ENCODE measurements at places on chromosomes 16 and 17.

DNA sequence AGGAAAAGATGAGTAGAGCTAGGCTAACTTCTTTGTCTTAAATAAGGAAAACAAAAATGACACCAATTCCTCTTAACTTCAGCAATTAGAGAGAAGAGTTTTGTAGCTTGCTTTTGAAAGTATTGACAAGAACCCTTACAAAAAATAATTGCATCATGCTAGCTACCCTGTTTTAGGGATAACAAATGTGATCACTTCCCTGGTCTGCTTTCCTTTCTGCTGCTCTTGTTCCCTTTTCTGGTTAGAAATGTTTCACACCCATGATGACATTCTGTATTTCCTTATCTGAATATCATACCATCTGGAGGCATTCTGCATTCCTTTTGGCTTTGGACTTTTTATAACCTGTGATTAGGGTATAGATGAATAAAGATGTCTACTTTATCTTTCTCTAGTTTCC is 9.9 kb upstream of the SMIM36 start:
- no peak for DNase-seq

DNA sequence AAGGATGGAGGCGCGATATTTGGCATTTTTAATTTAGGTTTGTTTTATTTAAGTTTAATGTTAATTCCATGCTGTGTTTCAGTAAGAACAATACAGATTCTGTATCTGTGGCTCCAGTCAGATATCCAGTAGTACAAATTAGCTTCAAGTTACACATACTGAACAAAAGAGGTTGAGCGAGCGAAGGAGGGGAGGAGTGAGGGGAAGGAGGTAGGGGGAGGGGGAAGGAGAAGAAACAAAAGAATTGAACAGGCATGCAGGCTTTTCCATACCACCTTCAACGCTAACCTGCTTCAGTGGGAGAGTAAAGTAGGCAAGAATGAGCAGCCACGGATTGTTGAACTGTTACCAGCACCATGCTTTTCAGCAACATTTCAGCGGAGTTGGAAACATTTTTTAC is 55.5 kb downstream of the YWHAE start:
- DNase-seq = no peak

- DNase-seq = no peak
These were observed 4.4 kb upstream of the CYB561 start for GRCh38 chr17:63450551-63450950.

GRCh38 chr16:67384778-67385510 is 8.4 kb downstream of the TPPP3 start:
- no peak for DNase-seq

- no peak for DNase-seq
These were observed 2.4 kb downstream of the TBC1D24 start for GRCh38 chr16:2477327-2477726.

DNA sequence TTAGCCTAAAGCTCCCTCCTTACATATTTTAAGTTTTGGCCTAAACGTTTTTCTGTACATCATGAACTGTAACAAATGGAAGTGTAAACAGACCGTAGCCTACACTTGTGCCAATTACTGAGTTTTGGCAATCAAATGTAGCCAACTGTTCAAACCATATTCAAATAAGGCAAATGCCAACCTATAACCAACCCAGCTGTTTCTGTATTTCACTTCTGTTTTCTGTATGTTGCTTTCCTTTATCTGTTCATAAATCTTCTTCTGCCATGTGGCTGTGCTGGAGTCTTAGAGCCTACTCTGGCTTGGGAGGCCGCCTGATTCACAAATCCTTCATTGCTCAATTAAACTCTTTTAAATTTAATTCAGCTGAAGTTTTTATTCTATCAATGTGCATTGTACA is 6.9 kb upstream of the C16orf78 start:
- DNase-seq = no peak

- no peak for DNase-seq
These were observed 60.0 kb upstream of the MPHOSPH6 start for GRCh38 chr16:82229800-82230619.

DNA sequence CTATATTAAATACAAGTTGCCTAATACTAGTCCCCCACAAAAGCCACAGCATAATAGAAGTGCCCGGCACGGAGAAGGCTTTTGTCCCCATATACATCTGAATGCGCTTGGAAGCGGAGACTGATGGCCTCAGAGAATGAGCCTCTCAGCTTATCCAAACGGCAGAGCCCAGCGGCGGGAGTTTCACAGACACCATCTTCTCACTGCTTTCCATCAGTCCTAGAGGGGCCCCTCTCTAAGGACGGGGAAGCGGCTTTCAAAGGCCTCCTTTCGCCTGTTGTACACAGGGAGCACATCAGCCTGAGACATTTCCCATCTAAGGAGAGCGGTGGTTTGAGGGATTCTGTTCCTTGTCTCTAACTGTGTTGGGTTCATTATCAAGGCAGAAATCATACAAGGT is 16.9 kb downstream of the NXN start:
- DNase-seq = no peak

- DNase-seq = no peak
These were observed 30.1 kb downstream of the GNGT2 start for GRCh38 chr17:49180303-49180702.

- DNase-seq = peak; percentile 13
These were observed 1.0 kb upstream of the AIPL1 start for GRCh38 chr17:6435968-6436367.

DNA sequence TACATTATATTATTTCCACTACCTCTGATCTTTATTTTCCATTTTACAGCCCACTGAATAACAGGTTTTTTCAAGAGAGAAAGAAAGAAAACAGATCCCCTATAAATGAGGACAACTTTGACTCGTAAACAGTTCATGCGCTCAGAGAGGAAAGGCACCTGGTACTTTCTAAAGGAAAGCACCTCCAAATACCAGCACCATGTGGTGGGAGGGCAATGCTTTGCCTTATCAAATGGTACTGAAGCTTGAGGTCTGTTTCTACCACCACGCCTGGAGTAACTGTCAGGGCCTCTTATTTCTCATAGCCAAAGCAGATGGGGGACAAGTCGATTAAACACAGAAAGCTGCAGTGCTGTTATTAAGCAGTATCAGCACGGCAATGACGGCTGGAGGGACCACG is 510.3 kb upstream of the ZFHX3 start:
- no peak for DNase-seq

GRCh38 chr17:72858826-72859495 is 233.5 kb downstream of the SLC39A11 start:
- no peak for DNase-seq

GRCh38 chr17:72471296-72471695 is 350.5 kb downstream of the SOX9 start:
- DNase-seq = no peak

GRCh38 chr16:89123001-89123830 is 29.6 kb downstream of the ACSF3 start:
- DNase-seq = no peak

GRCh38 chr17:28196636-28197035 is 122.4 kb upstream of the TMEM97 start:
- no peak for DNase-seq

DNA sequence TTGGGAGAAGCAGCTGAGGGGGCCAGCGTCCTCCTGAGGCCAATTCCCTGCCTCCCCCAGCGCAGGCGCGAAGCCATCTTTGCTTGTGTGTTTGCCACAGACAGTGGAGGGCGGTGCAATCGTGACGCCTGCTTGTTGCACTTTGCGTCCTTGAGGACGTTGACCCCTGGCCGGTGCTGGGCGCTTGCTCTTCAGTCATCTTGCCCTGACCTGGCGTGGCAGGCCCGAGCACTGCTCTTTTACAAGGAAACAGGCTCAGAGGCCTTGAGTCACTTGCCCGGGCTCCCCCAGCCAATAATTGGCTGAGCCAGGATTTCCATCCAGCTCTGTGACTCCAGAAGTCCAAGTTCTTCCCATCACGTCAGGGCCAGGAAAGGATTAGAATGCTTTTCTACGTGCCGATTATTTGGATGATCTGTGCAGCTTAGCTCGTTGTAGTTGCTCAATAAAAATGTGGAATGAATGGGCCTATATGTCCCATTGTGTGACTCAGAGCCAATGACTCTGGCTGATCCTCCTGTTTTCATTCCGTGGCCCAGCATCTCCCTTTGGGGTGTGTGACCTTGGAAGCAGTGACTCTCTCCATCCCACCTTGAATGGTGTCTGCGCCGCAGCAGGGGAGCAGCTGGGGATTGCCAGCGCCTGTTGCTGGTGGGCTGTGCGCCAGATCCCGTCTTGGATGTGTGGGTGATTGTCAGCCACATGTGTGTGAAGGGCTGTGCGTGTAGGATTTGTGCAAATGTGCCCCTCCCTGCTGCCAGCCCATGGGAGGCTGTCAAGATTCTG is 214.1 kb downstream of the SEC14L1 start:
- no peak for DNase-seq

DNA sequence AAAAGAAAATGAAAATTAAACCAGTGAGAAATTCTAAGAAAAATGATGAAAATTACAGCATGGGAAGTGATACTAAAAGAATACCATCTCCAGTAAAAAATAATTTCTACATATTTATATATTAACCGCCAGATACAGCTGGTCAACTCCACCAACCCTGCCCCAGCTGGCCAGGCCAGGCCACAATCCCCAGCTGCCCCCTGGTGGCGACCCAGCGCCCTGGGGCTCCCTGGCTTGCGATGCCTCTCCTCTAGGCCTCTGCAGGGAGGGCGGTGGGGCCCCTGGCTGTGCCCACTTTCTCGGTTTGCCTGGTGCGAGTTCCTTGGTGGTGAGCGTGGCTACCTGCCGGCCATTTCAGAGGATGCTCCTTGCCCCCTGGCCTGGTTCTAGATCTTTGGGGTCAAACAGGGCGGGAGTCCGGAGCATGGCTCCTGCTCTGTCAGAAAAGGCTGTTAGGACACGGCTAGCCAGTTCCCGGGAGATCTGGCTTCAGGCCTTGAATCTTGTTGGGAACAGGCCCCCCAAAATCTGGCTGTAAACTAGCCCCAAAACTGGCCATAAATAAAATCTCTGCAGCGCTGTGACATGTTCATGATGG is 14.5 kb downstream of the GLIS2 start:
- peak; percentile 6 for DNase-seq

DNA sequence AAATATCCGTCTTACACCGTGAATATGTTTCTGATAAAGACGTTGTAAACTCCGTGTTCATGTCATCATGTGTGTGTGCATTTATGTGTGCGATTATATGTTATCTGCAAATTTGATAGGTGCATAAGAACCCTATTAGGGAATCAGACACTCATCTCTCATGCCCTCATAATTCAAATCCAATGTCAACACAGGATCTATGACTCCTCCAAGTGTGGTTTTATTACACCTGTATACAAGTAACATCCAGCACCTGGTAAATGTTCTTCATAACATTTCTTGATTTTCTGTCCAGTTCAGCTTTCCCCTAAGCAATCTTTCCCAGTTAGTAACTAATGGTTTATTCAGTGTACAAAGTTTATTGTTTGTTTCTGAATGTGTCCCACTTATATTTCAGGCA is 681.9 kb downstream of the CDH11 start:
- no peak for DNase-seq

DNA sequence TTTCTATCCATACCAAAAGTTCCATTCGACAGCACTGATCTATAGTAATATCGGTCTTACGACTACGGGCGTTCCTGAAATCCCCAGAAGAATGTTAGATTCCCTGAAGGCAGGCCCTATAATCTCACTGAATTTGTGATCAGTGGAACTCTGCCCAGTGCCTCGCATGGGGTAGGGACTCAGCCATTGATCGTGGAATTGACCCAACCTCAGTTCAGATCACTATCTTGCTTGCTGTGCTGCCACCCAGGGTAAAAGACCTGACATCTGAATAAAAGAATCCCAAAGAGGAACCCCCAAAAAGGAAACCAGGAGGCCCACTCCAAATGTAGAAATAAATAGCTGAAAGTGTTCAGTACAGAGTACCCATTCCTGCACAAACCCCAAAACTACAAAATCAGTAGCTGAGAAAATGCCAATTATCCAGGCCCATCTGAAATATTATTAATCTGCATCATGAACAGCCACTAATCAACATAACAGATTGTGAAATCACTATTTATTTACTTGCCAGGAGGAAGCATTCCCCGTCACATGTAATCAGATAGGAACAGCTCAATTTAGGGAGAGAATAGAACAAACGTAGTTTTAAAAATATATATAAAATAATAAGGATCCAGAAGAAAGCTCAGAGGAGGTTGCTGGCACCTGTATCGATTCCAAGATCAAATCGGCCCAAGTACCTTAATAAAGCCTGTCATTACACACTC is 221.9 kb downstream of the ZFHX3 start:
- no peak for DNase-seq

- DNase-seq = no peak
These were observed 2.9 kb downstream of the ATP6V0C start for GRCh38 chr16:2516391-2517240.

DNA sequence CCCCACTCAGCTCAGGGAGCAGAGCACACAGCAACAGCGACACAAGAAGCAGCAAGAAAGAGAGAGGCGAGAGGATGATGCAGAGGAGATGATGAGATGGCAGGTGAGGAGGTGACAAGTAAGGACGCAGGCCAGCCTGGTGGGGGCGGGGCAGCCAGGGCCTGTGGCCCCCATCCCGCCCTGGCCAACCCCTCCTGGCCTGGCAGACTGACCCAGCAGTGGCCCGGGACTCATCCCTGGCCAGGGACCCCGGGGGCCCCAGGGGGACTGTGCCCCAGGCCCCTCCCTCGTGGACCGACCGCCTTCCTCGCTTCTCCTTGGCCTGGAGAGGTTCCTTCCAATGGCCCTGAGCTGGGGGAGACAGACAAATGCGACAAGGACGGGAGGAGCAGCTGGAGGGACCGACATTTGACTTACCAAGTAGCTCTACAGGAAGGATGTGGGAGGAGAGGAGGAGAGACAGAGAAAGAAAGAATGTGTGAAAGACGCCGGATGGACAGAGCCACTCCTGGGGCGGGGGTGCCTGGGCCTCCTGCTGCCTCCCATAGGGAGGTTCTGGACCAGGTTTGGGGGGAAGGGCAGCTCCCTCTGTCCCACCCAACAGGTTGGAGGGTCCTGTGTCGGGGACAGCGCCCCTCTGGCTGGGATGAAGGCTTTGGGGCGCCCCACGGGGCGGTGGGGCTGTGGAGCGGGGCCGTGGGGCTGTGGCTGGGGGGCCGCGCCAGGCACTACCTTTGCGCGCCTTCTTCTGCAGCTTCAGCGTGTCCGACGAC is 6.8 kb downstream of the MTSS2 start:
- DNase-seq = no peak

GRCh38 chr17:42266918-42267766 is 9.0 kb downstream of the STAT5B start:
- no peak for DNase-seq

DNA sequence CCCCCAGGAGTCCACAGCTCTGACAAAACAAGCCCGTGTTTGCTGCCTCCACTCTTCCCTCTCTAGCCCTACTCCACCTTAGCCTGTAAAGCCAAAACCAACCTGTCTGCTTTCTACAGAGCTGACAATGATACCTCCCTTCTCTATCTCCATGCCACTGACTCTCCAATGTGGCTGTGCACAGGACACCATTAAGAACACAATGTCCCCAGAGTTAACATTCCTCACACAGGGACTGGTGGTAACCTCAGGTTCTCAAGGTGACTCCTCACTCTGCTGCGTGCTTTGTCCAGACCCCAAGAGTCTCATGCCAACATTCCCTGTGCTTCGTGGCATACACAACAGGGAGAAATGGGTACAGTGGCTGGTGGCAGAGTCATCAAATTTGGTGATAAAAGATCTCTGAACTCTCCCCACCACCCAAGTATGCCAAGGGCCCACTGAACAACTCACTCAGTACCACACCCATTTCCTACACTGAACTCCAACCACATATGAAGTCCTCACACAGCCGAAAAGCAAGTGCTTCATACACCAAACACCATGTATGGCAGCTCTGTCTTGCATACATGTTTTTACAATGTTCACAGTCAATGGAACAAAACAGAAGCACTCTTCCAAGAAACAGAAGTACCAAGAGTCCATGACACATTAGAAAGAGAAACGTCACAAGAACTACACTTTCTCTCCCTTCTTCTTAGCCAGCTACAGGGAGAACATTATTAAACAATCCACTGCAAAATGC is 21.1 kb downstream of the CSNK2A2 start:
- DNase-seq = no peak

GRCh38 chr17:31880311-31880710 is 21.2 kb downstream of the UTP6 start:
- DNase-seq = no peak

Data from nucleus accumbens (tissue), 56 donors.